Fibroblast of lung (primary cell): ENCODE measurements at places on chromosomes 3 and 15.
A peak's percentile ranks its signal among the peaks of the same experiment; 100 is the strongest.

DNA sequence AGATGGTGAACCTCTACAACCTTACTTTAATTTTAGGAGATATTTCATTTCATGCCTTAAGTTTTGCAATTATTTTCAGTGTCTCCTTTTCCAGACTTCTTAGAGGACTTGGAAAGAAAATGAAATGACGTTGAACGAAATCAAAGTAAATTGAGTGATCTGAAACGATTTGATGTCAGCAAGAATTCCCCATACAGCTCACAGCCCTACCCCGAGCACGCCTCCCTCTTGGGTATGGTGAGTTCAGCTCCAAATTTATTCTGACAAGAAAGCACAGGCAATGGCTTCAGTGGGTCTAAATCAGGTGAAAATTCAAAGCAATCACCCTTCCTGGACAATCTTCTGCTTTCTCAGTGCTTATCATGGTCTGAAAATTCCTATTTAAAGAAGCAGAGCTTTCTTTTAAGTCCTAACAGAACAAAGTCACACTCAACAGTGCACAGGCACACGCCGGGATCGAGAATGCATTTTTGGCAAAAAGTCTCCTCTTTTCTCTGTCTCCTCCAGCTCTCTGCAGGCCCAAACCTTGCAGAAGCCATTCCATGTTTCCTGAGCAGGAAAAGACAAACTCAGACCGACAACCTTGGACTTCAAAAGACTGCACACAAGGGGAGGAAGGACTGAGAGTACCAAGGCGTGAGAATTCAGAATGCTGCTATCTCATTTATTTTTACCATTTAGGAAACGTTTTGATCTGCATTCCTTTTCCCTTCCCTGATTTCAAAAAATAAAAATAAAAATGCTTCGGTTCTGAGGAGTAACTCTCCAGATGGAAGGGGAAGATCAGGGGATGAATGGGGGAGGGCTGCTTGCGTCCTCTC, 72.0 kb downstream of the CCNL1 start:
- peak overlapping the region; percentile 96 for H3K27ac ChIP-seq
- no peaks in the 10 kb centered on the region for H3K27me3 ChIP-seq
- H3K4me3 ChIP-seq: peak overlapping the region; percentile 64
- no peaks in the 10 kb centered on the region for H3K36me3 ChIP-seq
- no peak for DNase-seq

GRCh38 chr3:139710212-139710611, 32.4 kb upstream of the NMNAT3 start:
- no peaks in the 10 kb centered on the region for H3K36me3 ChIP-seq
- no peak overlapping the region for H3K4me3 ChIP-seq
- H3K27me3 ChIP-seq: no peaks in the 10 kb centered on the region
- H3K4me1 ChIP-seq: no peaks in the 10 kb centered on the region
- no peak for DNase-seq

DNA sequence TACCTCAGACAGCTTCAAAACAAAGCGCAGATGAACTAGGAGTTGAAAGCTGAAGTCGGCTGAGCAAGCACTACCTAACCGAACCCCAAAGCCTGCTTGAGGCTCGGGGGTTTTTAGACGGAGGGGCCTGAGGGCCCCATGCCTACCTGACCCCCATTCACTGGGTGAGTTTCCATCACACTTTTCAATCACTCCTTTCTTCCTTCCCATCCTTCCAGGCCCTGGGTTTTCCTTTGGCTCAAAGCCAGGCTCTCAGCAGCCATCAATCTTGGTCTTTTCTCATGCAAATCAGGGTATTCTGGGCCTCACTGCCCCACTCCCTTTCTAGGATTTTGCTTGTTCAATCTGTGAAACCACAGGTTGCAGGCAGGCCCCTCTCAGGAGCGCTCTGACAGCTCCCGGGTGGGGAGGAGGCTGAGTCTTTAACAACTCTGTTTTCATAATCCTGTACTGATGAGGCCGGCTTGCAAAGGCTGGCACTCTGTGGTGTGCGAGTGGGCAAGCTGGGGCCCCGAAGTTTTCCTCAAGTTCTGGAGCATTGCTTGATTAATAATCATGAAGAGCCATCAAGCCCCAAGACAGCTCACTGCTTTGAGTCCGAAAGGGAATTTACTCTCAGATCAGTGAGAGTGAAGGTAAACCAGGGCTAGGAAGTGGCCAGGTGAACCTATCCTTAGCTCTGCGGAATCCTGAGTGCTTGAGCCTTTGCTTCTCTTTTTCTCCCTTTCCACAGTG, 97.6 kb downstream of the FRMD4B start:
- H3K36me3 ChIP-seq: no peaks in the 10 kb centered on the region
- no peaks in the 10 kb centered on the region for H3K4me1 ChIP-seq
- H3K27me3 ChIP-seq: no peaks in the 10 kb centered on the region
- no peak overlapping the region for H3K27ac ChIP-seq

DNA sequence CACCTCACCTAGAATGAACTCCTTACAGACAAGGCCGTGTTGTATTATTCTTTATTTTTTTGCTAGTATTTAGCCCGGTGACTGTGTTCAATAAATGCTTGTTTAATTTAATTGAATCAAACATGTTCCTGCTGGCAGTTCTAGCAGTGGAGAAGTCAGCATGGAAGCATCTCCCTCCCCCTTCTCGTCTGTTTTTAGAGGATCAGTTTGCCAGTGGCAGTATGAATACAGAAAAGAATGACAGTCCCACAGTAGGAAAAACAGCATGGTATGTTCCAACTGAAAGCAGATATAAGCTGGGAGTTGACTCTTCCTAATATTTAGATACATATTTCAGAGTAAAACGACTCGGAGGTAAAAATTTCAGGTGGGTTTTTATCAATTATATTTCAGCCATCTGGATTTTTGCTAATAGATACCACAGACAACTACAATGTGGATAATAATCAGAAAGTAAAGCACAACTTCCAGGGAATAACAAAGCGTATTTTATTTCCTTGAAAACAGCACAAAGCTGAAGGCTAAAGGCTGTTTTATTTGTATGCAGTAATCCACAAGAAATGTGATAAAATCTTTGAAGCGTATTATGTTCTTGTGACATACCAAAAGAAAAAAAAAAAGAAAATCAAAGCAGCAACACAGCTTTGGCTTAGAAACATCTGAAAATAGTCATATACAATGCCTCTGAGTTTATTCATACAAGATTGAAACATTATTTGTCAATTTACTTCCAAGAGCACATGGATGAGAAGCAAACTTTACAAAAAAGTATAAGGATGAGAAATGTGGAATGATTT, 244.5 kb upstream of the KCNMB2 start:
- H3K4me3 ChIP-seq: no peak overlapping the region
- no peak overlapping the region for H3K27ac ChIP-seq
- DNase-seq: no peak
- H3K36me3 ChIP-seq: no peaks in the 10 kb centered on the region

DNA sequence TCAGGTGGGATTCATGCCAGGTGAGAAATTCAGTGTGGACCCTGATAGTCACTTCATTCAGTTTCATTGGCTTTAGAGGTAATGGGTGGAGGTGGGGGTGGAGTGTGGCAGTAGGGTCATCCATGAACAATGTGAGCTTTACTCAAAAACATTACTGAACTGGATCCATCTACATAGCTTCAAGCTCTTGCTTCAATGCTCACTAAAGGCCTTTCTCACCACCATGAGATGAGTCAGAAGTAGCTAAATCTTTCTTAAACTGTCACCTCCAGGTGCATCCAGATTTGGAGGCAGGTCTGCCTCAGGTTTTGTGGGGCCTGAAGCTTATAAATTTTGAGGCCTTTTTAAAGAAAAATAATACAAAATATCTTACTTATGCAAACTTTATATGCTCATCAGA, 363.6 kb downstream of the CHST2 start:
- peak; percentile 11 for DNase-seq
- no peaks in the 10 kb centered on the region for H3K36me3 ChIP-seq
- H3K4me1 ChIP-seq: no peaks in the 10 kb centered on the region
